ENCODE measurements at places on chromosomes 16 and 17. TPM values are rescaled to one million over a fixed set of nuclear protein-coding genes. Genes with fewer than 3 reads are reported as not detected.

DNA sequence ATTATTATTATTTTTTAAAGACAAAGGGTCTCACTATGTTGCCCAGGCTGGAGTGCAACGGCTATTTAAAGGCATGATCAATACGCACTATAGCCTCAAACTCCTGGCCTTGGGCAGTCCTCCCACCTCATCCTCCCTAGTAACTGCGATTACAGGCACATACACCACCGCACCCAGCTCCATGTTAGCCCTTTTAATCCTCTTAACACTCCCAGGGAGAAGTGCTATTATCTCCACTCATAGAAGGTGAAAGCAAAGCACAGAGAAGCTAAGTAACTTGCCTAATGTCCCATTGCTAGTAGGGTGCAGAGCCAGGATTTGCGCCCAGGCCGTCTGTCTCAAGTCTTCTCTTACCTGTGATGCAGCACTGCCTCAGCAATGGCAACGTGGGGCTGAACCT is 5.0 kb downstream of the HAS3 start:
- DNase-seq: no peak

GRCh38 chr17:47807421-47807820 is 14.2 kb downstream of the OSBPL7 start:
- DNase-seq: no peak

The CCL7 gene
- total RNA-seq: not detected

DNA sequence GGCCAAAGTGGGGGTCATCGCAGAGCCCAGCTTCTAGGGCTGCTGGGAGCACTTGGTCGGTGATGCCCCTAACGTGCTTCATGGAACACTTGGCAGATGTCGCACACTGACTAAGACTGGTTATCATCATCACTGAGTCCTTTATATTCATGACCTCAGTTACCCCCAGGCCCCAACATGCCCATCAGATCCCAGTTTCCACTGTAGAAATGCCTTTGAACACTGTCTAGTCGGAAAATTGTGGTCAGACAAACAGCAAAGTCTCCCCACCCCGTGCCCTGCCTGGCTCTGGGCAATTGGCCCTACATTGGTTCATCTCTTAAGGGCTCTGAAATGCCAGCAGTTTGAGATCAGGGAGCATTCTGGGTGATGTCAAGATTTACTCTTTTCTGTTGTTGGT is 51.3 kb downstream of the NKD1 start:
- DNase-seq: no peak

DNA sequence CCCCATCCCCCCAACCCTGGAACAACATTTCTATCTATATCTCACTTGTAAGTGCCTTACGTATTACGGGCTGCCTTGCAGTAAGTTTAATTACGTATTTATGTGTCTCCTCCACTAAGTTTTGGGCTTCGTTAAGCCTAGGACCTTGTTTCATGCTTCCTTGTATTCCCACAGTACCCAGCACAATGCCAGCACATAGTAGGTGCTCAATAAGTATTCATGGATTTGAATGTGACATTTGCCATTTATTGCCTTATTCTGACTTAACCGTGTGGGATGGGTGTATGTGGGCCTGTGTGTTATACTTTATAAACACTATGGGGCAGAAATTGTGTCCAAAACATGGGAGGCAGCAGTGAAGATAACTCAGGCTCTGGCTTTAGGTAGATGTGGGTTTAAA is 6.0 kb downstream of the COA3 start:
- DNase-seq: no peak

- DNase-seq: no peak
Observed at GRCh38 chr16:85490407-85491057, 122.6 kb upstream of the GSE1 start.

DNA sequence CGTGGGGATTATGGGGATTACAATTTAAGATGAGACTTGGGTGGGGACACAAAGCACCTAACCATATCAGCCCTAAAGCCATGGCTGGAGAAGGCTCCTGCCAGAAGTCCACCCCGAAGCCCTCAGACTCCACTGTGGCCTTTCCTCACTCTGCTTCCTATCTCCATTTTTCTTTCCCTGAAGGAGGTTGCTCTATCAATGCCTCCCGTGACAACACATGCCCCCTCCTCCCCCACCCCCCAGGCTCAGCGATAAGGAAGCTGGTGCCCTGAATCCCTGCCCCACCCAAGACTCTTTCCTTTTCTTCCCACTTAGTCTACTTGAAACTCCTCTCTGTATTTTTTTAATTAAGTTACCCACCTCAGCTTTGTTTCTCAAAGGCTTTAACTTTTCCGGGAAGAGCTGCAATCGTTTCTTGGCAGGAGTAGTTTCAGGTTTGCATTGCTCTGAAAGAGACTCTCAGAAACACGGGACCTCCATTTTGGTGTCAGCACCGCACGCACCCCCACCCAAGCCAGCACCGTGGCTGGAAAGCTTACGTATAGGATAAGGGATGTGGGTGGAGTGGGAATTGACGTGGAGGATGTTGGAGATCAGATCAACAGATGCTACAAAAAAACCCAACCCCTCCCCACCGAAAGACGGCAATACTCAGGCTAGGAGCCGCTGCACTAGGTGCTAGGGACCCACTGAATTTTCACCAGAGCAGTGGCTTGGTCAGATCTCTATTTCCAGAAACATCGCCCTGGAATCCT is 15.2 kb upstream of the CA4 start:
- no peak for DNase-seq

DNA sequence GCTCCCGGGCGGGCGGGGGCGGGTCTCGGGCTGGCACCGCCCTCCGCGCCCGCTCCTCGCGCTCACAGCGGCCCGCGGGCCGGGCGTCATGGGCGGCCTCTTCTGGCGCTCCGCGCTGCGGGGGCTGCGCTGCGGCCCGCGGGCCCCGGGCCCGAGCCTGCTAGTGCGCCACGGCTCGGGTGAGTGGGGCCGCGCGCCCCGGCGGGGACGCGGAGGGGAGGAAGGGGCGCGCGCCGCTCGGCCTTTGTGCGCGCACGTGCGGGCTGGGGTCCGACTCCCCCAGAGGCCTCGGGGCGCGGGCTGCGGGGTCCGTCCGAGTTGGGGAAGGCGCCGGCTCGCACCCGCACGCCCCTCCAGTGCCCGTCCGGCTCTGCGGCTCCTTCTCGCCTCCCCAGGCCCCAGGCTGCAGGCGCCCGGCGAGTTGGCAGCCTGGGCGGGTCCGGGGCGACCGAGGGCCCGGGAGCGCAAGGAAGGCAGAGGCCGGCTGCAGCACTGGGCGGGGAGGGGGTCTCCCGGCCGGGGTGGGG is at the start of gene NME4:
Gene NME4 (plus strand): TSS at position 65 of the 527 bp plus-strand sequence. CDS start 24 bp downstream, at position 89.
- no peak for DNase-seq

GRCh38 chr17:74260525-74260850 is 13.5 kb upstream of the DNAI2 start:
- no peak for DNase-seq

The KRTAP9-2 gene
- total RNA-seq: not detected
